D341Med (cell line): ENCODE measurements at places on chromosomes 4 and X.
A peak's percentile ranks its signal among the peaks of the same experiment; 100 is the strongest.

DNA sequence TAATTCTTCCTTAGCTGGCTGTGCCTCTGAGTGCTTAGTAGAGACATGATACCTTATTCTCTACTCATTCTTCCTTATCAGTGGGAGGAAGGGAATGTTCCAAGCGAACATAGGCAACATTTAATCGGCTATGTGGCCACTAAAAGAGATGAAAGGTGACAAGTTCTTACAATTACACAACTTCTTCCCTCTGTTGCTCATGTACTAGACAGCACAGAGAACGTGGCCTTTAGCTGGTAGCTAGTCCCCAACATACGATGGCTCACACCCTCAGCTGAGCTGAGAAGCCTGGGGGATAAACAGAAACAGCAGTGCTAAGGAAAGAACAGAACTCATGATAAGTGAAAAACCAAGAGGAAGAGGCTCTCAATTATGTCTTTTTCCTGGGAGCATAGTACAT lies 52.2 kb downstream of the APOO start:
- DNase-seq, result no peak

DNA sequence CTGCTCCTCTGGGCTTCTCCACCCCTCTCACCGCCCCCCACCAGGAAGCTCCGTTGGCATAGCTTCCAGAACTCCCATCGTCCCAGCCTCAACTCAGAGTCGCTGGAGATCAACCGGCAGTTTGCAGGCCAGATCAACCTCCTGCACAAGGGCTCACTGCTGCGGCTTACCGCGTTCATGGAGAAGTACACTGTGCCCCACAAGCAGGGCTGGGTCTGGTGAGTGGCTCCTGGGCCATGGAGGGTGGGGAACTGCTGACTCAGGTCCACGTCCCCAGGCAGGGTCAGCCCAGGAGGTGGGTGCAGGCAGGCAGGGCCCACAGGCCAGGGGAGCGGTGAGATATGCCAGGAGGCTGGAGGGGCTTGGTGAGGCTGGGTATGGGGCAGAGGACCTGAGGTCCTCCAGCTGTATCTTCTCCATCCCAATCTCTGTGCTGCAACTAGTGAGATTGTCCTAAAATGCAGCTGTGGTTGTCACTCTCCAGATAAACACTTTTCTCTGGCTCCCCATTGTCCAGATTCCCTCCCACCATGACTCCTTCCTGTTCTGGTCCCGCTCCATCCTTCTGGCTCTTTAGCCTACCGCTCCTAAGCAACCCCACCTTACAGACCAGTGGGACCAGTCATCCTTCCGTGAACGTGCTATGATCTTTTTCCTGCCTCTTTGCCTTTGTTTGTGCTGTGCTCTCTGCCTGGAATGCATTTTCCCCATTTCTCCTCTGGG lies 71.9 kb downstream of the STARD8 start:
- no peak for DNase-seq

- DNase-seq, result peak; percentile 67
These were observed at the start of gene GABRA4 for GRCh38 chr4:46993075-46994006. TSS of gene GABRA4 (minus strand) at chr4:46993581. CDS start at chr4:46993424, 157 bp downstream.

- peak; percentile 75 for DNase-seq
These were observed at the start of gene PLP2 for GRCh38 chrX:49171752-49172279. TSS of gene PLP2 (plus strand) at chrX:49171898. CDS start at chrX:49172001, 103 bp downstream.
